Uterine smooth muscle cell (primary cell): ENCODE measurements at places on chromosomes 2 and 18. TPM values are rescaled to one million over a fixed set of nuclear protein-coding genes. Genes with fewer than 3 reads are reported as not detected.

The BBS5 gene
- 6.0 and 6.6 TPM in 2 replicates for total RNA-seq

The HOXD3 gene
- 0.25 and 0.33 TPM in 2 replicates for total RNA-seq

The PLEK gene
- under 0.01 TPM in 2 replicates for total RNA-seq

The UPP2 gene
- not detected in 2 replicates for total RNA-seq

The CYTIP gene
- total RNA-seq = not detected in 2 replicates

The TLX2 gene
- total RNA-seq = not detected in 2 replicates

The DPP10 gene
- total RNA-seq = not detected in 2 replicates

The TRIM43 gene
- not detected in 2 replicates for total RNA-seq

The RFTN2 gene
- 1.7 and 4.2 TPM in 2 replicates for total RNA-seq

The RNF125 gene
- 0.50 and 0.89 TPM in 2 replicates for total RNA-seq

The PCARE gene
- not detected in 2 replicates for total RNA-seq

The VIT gene
- total RNA-seq = 0.37 and 1.5 TPM in 2 replicates

The CPLX4 gene
- not detected in 2 replicates for total RNA-seq

The RBM44 gene
- 0.25 and 0.33 TPM in 2 replicates for total RNA-seq

The SP9 gene
- total RNA-seq = not detected in 2 replicates

The ZAP70 gene
- total RNA-seq = 0.12 TPM in 1 of 2 replicates, not detected in the other

The ACMSD gene
- not detected in 2 replicates for total RNA-seq

The FASTKD2 gene
- 52.5 and 73.4 TPM in 2 replicates for total RNA-seq

The PPP1R1C gene
- total RNA-seq = 0.25 and 2.2 TPM in 2 replicates

The SKOR2 gene
- not detected in 2 replicates for total RNA-seq

The COLEC12 gene
- total RNA-seq = 7.2 and 13.2 TPM in 2 replicates

The WNT10A gene
- not detected in 2 replicates for total RNA-seq

The TDRD15 gene
- total RNA-seq = not detected in 2 replicates

The C1D gene
- 18.3 and 22.9 TPM in 2 replicates for total RNA-seq

The PPIL3 gene
- 26.8 and 74.4 TPM in 2 replicates for total RNA-seq

The MRPL44 gene
- total RNA-seq = 35.9 and 36.0 TPM in 2 replicates

The TGFA gene
- not detected in 2 replicates for total RNA-seq

The ATOH8 gene
- total RNA-seq = 4.5 and 5.1 TPM in 2 replicates

The PLGLB1 gene
- 0.22 and 0.50 TPM in 2 replicates for total RNA-seq
